NCI-H1092 treated with DMSO at 0.1 percent for 48 hours (cell line): ENCODE measurements at places on chromosomes 11 and 22.

- DNase-seq = no peak
These were observed 15.5 kb upstream of the LMO2 start for GRCh38 chr11:33907421-33907820.

DNA sequence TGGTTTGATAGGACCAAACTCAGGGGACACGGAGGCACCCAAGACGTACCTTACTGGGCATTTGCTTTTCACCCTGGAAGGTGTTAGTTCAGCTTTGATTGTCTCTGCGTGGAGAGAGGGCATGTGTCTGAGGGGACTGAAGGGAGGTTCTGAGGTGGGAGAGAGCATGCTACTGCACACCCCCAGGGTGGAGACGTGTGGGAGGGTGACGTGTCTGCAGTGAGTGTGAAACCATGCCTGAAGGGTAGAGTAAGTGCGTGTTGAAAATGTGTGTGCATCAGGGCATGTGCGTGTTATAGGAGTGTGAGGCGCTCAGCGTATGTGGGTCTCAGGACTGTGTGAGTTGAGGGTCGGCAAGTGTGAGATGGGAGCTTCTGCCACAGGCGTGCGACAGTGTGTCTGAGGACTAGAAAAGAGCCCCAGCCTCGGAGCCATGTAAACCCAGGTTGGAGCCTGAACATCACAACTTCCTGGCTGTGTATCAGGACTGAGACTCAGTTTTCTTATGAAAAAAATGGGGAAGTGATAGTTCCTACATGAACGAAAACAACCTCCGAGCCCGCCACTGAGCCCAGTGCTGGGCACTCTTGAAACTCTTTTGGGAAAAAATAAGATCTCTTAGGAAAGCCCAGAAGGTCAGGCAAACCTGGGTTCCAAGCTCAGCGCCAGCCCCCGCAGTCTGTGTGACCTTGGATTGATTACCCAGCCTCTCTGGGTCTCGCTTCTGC, 11.8 kb upstream of the KCNJ11 start:
- DNase-seq = no peak

DNA sequence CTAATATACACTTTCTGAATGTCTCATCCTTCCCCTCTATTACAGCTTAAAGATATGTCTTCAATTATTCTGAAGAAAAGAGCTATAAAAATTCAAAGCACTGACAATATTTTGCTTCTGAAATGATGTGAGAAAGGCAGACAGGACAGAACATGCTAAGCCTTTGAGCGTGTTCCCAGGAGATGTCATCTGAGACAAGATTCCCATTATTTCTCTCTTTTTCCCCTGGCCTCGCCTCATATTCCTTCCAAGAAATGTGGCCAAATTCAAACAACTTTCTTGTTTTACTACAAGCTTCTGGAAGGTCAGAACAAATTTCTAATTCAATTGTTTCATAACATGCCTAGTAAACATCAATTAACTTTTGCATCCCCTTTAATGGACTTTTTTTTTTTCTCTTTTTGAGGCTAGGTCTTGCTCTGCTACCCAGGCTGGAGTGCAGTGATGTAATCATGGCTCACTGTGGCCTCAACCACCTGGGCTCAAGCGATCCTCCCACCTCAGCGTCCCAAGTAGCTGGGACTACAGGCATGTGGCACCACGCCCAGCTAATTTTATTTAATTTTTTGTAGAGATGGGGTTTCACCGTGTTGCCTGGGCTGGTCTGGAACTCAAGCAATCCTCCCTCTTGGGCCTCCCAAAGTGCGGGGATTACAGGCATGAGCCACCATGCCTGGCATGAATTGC, 37.1 kb upstream of the NFRKB start:
- no peak for DNase-seq

DNA sequence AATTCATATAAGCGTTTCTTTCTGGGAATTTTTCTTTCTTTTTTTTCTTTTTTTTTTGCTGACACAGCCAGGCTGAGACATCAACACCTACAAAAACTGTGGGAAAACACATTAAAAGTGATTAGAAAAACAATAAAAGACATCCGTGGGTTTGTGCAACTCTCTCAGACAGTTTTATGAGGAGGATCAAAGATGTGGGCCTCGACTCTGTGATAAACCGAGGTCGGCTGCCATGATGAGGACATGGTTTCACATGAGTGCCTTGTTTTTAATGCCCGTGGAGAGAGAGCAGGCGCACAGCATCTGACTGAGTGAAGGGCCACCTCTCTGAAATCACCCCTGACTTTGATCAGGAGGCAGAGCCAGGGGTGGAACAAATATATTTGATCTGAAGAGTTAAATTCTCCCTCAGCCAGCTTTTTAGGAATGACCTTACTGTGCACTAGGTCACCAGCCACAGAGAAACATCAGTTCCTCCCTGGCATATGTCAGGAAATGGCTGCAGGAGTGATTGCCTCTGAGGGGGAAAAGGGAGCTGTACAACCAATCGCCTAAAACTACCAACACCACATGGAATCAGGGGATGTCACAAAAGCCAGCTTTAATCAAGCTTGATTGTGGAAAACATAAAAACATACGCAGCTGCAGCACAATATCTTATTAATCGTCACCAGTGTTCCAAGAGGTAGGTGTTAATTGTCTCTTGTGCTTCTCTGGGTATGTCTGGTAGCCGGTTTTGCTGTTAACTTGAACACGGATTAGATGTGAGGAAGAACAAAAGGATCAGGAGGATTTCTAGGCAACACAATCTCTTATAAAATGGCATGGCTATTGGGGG, 164.7 kb downstream of the MAML2 start:
- no peak for DNase-seq

GRCh38 chr11:70882716-70883085, 369.7 kb downstream of the SHANK2 start:
- DNase-seq = no peak
